ENCODE measurements at places on chromosomes 7 and 10. TPM values are rescaled to one million over a fixed set of nuclear protein-coding genes. Genes with fewer than 3 reads are reported as not detected.

Gene KIFBP
- 46.1 TPM for total RNA-seq

DNA sequence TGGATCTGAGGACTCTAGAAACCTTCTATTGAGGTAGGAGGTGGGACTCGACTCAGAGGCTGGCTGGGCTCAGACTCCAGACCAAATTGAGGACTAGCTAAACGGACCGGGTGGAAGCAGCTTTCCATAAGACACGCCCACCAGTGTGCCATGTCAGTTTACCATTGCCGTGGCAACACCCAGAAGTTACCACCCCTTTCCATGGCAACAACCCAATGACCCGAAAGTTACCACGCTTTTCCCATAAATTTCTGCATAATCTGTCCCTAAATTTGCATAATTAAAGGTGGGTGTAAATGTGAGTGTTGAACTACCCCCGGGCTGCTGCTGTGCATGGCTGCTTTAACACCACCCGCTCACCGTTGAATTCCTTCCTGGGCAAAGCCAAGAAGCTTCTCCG lies 58.9 kb downstream of the MICALL2 start:
- DNase-seq = no peak

DNA sequence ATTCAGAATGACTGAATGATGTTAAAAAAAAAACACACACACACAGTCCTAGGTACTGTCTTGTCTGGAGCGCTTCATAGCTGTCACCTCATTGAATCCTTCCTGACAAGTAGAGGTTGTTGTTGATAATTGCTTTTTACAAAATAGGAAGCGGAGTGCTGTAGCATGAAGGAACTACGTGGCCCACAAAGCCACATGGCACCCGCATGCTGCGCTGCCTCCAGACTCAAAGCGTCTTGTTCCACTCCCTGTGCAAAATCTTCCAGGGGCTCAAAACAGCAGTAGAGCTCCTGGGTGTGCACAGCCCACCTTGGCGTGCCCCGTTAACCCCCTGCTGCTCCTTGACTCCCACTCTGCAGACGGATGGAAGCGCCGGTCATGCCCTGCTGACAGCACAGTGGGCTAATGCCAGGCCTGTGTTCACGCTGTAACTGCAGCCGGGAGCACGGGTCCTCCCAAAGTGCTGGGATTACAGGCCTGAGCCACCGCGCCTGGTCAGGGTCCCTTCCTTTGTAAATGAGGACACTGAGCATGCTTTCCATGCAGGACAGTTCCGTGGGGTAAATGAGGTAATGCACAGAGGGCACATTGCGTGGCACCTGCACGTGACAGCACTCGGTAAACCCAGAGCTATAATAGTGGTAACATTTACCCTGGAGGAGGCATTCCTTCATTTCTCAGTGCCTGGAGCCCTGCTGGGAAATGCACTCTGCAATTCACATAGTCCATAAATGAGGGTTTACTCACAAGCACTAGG lies 91.1 kb upstream of the GNA12 start:
- no peak for DNase-seq

- no peak for DNase-seq
Measured at GRCh38 chr7:101575168-101575567, 53.9 kb downstream of the MYL10 start.
